ENCODE measurements at places on chromosomes 6 and 20.

DNA sequence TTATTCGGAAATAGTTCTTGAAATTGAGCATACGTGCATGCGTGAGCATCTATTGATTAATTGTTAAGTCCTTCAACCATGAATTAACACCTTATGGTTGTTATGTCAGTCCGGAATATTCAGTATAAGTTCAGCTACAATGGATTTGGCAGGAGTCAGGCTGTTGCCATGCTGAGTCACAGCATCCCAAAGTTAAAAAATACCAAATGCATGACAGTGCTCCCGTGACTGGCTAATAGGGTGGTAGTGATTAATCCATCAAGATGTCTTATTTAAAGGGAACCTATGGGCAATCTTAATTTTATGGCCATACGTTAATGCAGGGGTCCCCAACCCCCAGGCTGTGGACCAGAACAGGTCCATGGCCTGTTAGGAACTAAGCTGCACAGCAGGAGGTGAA lies 10.5 kb downstream of the RAE1 start:
- DNase-seq, result no peak

GRCh38 chr20:32984631-32985354 lies 19.4 kb downstream of the SUN5 start:
- DNase-seq, result no peak

- DNase-seq, result no peak
Observed at GRCh38 chr6:38429546-38429945, 210.2 kb downstream of the BTBD9 start.

- no peak for DNase-seq
Observed at GRCh38 chr20:64196847-64197306, 32.6 kb downstream of the MYT1 start.

- peak; percentile 91 for DNase-seq
Observed at GRCh38 chr20:40990542-40991120, 38.0 kb upstream of the TOP1 start.

DNA sequence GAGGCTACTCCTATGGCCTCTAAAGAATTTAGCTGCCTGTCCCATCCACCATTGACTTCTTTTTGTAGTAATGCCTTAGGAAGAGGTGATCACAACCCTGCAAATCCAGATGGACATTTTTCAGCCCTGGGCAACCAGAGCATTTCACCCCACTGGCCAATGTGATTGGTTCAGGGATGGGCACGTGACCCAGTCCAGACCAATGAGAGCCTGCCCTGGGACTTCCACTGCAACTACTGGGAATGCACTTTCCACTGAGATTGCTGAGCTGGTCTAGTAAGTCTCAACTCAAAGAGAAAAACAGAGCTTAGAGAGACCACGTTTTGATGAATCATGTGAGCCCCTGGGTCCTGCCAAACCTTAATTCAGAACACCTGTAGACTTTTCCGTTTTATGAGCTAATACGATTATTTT lies 8.9 kb upstream of the UBE2V1 start:
- DNase-seq, result peak; percentile 65

DNA sequence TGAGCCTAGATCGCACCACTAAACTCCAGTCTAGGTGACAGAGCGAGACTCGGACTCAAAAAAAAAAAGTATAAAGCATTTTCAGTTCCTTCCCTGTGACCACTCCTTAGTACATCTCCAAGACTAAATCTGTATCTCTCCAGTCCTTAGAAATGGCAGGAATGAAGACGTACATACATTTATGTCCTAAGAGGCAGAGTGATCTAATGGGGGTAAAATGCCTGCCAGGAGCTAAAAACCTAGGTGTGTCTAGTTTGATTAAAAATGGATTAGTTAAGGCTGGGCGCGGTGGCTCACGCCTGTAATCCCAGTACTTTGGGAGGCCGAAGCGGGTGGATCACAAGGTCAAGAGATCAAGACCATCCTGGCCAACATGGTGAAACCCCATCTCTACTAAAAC lies 70.4 kb downstream of the ALDH5A1 start:
- DNase-seq, result no peak

DNA sequence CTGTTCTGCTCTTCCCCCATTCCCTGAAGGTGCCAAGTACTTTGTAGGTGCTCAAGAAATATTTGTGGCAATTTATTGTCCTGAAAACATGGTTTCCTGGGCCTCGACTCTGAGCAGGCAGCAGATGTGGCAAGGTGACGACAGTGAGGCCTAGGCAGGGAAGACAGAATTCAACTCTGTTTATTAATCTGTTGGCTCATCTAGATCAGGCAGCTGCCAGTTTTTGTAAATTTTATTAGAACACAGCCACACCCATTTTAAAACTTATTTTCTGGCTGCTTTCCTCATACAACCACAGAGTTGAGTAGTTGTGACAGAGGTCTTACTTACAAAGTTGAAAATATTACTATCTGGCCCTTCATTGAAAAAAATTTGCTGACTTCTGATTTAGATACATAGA lies 24.5 kb downstream of the MAPK14 start:
- DNase-seq, result no peak

DNA sequence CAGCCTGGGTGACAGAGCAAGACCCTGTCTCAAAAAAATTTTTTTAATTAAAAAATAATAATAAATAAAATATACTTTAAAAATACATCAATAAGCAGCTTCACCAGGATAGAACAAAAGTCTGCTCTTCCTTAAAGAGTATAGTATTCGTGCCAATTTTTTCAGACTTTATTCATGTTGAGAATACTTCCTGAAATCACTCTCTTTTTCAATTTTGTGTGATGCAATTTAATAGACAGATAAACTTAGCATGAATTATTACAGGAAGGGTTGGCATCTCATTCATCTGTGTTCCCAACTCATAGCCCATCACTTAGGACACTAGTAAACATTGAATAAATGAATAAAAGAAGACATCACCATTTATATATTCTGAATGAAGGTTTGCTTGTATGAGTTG lies 52.4 kb downstream of the IPCEF1 start:
- DNase-seq, result no peak

- DNase-seq, result no peak
Observed at GRCh38 chr6:45724511-45724910, 291.1 kb downstream of the CLIC5 start.

DNA sequence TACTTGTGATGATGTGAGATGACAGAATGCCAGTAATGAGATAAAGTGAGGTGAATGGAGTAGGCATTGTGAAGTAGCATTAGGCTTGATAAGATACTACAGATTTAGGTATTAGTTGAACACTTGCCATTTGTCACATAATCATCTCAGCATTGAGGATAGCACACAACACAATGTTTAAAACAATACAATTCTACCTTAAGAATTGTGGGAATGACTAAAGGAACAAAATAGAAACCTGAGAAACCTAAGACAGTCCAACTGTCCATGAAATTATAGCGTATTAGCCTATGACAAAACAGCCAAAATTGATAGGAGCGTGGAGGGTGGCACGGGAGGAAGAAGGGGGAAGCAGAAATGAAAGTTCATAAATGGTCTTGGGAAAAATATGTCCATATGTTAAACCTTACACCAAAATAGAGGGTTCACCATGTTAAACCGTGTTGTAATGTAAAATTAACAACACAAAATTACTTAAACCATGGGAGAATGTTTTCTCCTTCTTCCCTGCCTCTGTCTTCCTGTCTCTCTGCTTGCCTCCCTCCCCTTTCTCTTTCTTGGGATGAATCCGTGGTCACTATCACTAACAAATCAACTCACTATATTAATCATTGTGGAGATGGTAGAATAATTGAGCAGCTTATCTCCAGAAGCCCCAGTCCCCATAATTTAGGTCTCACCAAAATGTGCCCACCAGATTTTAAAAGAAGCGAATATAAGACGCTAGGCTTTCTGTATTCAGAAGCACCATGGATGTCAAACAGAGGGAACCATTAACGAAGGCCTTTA lies 33.0 kb upstream of the HFE start:
- no peak for DNase-seq

GRCh38 chr6:7261032-7261841 lies 51.8 kb downstream of the SSR1 start:
- peak; percentile 95 for DNase-seq

DNA sequence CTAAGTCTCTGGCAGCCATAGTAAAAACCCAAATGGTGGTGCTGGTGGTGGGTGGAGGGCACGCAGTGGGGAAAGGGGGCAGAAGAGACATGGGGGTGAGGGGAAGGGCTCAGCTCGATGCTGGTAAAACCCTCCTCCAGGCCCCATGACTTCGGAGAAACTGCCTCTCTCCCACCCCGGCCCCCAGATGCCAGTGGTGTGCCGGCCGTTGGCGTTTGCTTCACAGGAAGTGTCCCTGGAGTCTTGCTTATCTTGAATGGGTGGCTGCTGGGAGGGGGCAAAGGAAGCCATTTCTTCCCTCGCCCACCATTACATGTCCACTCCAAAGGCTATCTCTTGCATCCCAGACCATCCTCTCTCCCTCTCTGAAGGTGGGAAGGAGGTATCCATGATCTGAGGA lies 25.4 kb downstream of the VEGFA start:
- DNase-seq, result no peak

DNA sequence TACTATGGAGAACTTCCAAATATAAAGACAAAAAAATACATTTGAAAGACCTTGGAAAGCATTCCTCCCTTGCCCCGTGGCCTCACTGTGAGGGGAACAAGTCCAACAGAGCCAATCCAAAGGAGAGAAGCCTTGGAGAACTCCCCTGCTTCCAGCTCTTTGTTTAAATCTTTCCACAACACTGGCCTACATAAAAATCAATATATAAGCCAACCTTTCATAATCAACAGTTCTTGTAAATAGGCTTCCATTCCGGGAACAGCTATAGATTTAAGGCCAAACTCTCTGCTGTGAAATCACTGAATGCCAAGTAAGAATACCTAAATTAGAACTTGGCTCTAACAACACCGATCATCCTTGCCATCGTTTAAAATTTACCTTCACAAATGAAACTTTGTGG lies 242.1 kb downstream of the HACE1 start:
- no peak for DNase-seq

- no peak for DNase-seq
Observed at GRCh38 chr6:168662301-168662936, 221.4 kb downstream of the SMOC2 start.

DNA sequence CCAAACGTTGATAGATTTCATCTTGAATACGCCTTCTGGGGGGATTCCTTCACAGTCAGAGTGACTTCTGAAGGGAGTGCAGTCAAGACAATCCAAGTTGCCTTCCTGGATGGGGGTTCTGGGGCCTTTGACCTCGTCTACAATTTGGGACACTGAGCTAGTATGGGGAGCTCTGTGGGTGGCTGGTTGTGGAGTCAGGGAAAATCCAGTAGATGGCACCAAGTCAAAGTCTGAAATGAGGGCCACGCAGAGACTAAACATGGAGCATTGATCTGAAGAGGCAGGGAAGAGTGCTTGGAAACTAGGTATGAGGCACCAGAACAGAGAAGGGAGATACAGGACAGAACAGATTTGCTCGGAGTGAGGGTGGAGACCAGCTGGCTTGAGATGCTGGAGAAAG lies 43.6 kb upstream of the CCN6 start:
- no peak for DNase-seq

GRCh38 chr6:53134601-53135235 lies 13.9 kb downstream of the GCM1 start:
- DNase-seq, result no peak

DNA sequence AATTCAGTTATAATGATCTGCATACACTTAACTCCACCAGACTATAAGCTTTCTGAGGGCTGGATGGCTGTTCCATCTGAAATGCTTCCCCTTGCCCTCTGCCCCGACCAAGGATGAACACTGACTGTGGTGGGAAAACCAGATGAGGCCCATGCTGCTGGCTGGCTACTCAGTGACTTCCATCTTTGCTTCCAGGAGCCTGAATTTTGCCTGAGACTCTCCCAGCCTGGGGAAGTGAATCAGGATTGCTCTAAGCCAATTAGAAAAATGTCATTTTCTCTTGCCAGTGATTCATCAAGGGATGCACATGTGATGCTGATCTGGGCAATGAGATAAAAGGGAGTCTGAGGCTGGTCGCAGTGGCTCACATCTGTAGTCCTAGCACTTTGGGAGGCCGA lies 1.7 kb upstream of the TOMM34 start:
- DNase-seq, result no peak

- DNase-seq, result no peak
Observed at GRCh38 chr6:11831653-11832052, 53.0 kb upstream of the ADTRP start.

DNA sequence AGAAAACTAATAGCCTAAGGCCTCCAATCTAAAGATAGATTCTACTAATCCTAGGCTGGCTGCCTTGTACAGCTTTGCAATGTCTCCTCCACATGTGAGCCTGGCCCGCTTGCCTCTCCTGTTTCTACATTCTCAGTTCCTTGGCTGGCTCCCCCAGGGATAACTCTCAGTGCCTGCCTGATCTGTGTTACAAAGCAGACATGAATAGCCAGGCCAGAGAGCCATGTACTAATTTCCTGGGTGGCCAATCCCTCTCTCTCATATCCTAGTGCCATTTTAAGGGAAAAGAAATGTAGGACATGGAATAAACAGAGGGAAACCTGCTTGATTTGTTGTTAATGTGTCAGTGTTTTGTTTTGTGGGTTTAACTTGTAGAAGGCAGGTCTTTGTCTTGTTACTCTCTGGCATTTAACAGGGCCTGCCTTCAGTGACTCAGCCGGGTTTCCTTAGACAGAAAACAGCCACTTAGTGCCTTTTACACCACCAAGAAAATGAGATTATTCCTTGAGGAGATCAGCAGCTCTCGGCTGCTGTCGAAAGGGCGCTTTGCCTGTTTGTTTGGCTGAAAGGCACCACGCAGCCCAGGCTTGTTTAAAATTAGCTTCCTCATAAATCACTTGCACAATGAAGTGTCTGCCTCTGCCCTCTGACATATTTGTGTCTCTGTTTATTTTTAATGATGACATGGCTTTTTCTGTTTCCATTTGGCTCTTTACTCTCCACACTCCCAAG lies 702.7 kb downstream of the MAFB start:
- DNase-seq, result peak; percentile 3

Measured in A549 (cell line).